Activated naive CD8-positive, alpha-beta T cell treated with anti-CD3 and anti-CD28 coated beads, Interleukin-2, amount 50 U/mL, for 16 hours (primary cell): ENCODE measurements at places on chromosomes 11 and 22.

GRCh38 chr11:34439610-34440198, 970 bp downstream of the CAT start:
- DNase-seq: no peak

- no peak for DNase-seq
Observed at GRCh38 chr11:15605094-15605493, 490.4 kb downstream of the INSC start.

DNA sequence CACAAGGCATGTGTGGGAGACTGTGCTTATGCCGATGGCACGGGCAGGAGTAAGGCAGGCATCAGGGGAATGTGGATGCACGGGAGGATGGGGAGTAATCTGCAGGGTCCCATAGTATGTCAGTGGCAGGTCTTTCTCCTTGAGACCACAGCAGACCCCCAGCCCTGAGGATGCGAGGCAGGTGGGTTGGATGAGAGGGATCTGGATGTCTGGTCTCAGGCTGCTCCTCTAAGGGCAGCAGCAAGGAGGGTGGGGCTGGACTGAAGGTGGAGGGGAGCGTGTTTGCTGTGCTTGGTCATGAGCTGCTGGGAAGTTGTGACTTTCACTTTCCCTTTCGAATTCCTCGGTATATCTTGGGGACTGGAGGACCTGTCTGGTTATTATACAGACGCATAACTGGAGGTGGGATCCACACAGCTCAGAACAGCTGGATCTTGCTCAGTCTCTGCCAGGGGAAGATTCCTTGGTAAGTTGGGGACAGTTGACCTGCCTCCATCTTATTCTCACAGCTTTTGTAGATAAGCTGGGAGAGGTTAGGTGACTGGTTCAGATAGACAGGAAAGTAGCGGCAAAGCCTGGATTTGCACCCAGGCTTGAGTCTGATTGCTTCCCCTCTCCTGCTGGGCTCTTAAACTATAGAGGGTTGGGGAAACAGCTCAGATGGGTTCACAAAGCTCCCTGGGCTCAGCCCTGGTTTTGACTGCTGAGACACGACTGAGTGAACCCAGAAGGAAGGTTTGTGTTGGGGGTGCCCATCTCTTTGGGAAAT, at the start of gene APOL1:
Gene APOL1 (plus strand): TSS at position 380 of the 769 bp plus-strand sequence. CDS start 1,823 bp downstream, outside the sequence.
- peak; percentile 37 for DNase-seq

DNA sequence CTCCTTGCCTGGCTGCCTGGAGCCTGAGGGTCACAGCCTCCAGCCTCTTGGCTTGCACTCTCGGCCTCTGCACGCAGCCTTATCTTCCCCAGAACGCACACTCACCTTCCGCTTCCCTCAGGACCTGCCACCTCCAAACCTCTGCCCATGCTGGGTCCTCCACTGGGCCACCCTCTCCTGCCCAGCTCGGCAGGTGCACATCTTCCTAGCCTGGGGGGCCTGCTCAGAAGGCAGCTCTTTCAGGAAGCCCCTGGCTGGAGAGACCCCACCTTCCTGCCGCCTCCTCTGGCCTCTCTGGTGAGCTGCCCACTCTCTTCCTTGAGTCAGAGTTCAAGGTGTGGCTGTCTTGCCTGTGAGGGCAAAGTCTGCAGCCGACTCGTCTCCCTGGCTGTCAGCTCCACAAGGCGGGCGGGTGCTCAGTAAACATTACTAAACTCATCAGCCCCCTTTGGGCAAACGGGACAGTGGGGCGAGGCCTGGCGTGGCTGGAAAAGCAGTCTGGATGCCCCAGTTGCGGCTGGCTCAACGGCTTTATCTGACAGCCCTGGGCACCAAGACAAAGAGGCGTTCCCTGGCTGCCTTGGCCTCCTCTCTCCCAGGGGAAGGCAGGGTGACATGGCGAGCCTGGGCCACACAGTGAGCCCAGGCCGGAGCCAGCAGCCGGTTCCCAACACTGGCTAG, 1.7 kb upstream of the LINC01488 start:
- no peak for DNase-seq

- DNase-seq: no peak
Observed at GRCh38 chr11:112050721-112051120, 23.1 kb downstream of the PIH1D2 start.

DNA sequence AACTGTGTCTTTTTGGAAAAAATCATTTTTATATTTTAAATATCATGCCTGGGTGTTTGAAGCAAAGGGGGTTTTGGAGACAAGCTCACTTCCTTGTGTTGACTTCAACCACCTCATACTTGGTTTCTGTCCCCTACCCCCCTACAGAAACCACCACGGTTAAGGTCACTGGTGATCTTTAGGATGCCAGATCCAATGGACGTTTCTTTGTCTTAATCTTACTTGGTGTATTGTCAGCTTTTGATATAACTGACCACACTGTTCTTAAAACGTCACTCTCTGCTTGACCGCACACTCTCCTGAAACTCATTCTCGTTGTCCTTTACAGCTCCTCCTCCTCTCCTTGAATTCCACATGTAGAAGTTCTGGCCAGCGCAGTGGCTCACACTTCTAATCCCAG, 34.8 kb upstream of the SWAP70 start:
- DNase-seq: no peak

DNA sequence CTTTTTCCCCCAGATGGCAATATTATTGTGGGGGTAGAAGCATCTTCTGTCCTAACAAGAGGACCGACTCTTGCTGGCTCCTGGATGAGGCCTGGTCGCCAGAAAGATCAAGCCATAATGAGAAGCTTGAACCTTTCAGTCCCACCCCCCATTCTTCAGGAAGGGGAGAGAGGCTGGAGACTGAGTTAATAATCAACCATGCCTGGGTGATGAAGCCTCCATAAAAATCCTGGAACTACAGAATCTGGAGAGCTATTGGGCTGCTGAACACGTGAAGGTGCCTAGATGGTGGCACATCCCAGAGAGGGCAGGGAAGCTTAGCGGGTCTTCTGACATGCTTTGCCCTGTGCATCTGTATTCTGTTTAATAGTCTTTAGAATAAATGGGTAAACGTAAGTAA, 16.3 kb downstream of the AP5B1 start:
- no peak for DNase-seq

DNA sequence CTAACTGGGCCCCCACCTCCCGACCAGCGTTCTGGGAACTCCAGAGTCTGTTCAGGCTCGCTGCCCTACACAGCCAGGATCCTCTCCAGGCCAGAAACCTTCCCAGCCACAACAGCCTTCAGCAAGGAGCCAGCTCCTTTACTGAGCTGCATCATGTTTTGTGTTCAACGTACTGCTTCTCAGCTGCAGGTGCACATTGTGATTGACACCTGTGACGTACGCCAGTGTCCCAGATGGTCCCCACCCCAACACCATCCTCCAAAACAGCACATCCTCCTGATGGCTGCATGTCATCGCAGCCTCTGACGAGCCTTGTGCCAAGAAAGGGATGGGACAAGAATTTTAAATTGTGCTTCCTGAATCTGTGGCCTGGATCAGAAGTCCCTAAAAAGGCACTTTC, 117.5 kb downstream of the SPATA19 start:
- DNase-seq: no peak

DNA sequence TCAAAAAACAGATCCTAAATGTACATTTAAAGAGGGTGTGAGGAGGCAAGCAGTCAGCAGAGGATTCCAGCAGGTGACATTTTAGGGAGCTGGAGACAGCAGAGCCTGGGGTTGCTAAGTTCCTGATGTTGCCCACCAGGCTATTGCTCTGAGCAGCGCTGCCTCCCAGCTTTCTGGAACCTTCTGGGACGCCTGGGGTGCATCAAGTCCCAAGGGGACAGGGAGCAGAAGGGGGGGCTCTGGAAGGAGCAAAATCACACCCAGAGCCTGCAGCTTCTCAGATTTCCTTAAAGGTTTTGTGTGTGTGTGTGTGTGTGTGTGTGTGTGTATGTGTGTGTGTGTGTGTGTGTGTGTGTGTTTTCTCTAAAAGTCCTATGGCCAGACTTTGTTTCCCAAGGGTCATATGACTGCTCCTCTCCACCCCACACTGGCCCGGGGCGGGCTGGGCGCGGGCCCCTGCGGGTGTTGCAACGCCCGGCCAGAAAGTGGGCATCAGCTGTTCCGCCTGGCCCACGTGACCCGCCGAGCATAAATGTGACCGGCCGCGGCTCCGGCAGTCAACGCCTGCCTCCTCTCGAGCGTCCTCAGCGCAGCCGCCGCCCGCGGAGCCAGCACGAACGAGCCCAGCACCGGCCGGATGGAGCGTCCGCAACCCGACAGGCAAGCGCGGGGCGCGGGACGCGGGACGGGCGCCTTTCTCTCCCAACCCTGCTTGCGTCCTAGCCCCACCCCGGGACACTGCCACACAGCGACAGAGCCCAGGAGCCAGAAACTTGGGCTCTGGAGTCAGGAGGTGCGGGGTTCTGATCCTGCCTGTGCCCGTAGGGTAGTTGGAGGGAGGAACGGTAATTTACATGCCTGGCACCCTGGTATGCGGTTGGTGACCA, at the start of gene HMOX1:
Gene HMOX1 (plus strand): TSS at position 560 of the 887 bp plus-strand sequence. CDS start 78 bp downstream, at position 638.
- no peak for DNase-seq

GRCh38 chr11:3203221-3204043, 15.2 kb downstream of the MRGPRG start:
- DNase-seq: no peak

GRCh38 chr11:118200901-118201680, 23.7 kb downstream of the JAML start:
- no peak for DNase-seq

GRCh38 chr11:63862923-63863322, 24.0 kb downstream of the MARK2 start:
- no peak for DNase-seq

GRCh38 chr22:17562906-17563870, at the start of gene SLC25A18:
TSS of gene SLC25A18 (plus strand) at chr22:17563498. CDS start at chr22:17579945, 16,447 bp downstream.
- DNase-seq: no peak

GRCh38 chr22:19239464-19239863, 52.1 kb downstream of the CLTCL1 start:
- DNase-seq: no peak

DNA sequence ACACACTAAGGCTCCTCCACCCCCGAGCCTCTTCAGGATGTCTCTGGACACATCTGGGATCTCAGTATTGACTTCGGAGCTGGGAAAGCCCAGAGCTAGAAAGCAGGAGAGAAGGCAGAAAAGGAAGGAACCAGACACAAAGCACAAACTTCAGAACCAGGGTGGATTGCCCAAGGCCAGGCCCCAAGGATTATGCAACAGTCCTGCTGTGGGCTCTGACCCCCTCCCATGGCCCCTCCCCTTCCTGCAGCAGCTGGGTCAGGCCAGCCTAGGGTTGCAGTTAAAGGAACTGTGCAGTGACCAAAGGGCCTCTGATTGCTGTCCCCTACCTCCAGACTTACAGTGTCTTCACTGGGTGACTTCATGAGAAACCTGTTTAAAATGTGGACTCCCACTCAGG, 5.3 kb downstream of the KCNE3 start:
- no peak for DNase-seq

GRCh38 chr11:86687185-86687778, 14.9 kb upstream of the ME3 start:
- no peak for DNase-seq

GRCh38 chr11:6202041-6202440, 3.0 kb downstream of the OR52W1 start:
- no peak for DNase-seq

DNA sequence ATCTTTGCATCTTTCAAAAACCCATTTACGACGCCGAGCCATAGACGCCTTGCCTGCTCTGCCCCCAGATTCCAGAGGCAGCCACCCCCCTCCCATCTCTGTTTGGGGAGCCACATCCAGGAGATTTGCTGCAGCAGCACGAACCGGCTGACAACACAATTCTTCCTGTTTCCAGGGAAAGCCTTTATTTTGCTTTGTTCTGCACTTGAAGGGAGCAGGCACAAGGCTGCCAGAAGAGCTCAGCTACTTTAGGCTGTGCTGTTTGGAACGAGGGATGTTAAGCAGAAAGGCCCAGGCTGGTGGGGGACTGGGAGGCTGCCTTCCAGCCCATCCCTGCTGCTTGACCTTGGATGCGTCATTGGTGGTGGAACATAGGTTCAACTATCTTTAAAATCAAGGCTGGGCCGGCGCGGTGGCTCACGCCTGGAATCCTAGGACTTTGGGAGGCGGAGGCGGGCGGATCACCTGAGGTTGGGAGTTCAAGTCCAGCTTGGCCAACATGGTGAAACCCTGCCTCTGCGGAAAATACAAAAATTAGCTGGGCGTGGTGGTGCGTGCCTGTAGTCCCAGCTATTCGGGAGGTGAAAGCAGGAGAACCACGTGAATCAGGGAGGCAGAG, 243.9 kb downstream of the MIAT start:
- DNase-seq: no peak

- DNase-seq: no peak
Observed at GRCh38 chr11:32586576-32587190, 3.1 kb downstream of the EIF3M start.

DNA sequence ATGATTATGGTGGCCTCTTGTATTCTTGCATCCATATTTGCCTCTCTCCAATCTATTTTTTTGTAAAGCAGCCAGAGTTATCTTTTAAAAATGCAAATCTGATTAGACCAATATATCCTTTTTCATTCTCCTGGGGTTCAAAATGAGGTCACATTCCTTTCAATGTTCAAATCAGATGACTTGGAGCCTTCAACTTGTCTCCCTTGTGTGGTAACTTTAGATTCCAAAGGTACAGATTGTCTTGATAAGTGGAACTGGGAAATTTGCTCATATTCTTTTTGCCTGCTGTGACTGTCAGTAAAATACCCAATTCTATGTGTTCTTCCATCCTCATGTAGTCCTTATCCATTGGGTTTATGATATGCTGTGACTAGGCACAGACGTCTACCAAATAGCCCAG, 15.1 kb upstream of the CAPRIN1 start:
- DNase-seq: no peak

DNA sequence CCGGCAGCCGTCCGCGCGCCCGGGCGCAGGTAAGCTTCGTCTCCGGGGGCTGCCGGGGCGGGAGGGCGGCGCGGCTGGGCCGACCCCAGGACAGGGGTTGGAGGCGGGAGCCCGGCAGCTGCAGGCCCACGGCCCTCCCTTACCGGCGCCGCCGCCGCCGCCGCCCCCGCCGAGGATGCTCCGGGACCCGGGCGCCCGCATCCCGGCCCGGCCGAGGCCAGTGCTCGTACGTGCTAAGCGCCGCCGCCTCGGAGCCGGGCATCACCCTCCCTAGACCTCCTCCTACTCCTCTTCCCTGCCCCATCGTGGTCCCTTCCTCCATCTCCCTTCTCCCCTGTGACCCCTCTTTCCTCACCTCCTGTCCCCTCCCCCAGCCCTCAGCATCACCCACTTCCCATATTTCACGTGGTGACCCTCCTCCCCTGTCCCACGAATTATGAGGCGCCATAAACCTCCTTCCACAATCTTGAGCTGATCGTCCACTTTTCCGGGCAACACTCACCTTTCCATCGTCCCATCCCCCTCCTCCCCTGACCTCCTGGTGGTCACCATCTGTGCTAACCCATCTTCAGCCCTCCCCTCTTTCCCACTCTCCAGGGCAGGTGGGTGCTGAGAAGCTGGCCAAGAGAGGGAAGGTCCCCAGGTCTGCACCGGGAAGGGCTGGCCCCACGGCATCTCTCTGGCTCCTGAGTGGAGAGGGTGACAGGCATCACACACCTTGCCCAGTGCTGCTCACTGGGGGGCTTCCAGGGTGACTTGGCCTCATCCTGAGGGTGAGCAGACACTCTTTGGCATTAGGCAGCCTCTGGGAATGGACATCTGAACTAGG, 612 bp downstream of the ASPHD2 start:
- DNase-seq: no peak

- no peak for DNase-seq
Observed at GRCh38 chr22:23251445-23252093, 71.3 kb downstream of the BCR start.
